ENCODE measurements at places on chromosomes 1 and 21.

DNA sequence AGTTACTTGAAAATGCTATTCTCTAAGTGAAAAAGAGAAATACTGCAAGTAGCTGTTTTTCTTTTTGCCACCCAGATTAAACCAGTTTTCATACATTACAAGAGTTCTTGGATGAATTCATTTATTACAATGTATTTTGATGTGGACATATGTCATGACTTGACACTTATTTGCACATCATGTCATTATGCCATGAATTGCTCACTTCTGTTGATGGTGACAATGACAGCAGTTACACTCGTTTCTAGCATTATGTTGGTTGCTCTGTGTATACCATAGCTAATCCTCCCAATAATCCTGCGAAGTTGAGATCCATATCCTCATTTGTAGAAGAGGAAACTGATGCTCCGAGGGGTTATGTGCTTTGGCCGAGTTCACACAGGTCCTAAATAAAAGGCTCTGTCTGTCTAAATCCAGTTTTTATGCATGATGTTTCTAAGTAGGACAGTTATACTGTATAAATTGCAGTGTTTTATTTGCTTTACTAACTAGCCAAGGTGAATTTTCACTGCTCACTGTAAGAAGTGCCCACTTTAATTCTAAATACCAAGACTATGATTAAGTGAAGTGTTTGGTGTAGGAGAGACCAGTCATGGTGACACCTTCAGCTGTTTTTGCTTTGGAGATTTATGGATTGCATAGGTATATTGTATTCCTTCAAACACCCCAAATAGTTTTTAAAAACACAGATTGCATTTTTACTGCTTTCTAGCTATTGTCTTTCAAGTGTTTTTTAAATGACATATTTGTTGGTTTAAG is 56.7 kb downstream of the PRDM2 start:
- no peak for DNase-seq

DNA sequence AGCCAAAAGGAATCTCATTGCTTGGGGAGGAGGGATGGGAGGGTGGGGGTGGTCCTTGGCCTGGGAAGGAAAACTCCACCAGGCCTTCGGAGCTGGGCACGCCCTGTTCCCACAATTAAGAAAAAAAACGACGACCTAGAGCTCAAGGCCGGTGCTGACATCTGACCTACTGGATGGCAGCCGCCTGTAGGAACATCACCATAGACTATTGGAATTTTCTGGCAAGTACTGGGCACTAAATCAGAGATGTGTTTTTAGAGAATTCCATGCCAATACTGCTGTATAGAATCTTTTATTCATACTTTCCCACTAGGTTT is 729 bp downstream of the NADK start:
- peak; percentile 91 for DNase-seq

- no peak for DNase-seq
Observed at GRCh38 chr1:100511058-100511457, 26.9 kb upstream of the GPR88 start.

GRCh38 chr1:57590978-57591377 is 167.1 kb upstream of the DAB1 start:
- no peak for DNase-seq

DNA sequence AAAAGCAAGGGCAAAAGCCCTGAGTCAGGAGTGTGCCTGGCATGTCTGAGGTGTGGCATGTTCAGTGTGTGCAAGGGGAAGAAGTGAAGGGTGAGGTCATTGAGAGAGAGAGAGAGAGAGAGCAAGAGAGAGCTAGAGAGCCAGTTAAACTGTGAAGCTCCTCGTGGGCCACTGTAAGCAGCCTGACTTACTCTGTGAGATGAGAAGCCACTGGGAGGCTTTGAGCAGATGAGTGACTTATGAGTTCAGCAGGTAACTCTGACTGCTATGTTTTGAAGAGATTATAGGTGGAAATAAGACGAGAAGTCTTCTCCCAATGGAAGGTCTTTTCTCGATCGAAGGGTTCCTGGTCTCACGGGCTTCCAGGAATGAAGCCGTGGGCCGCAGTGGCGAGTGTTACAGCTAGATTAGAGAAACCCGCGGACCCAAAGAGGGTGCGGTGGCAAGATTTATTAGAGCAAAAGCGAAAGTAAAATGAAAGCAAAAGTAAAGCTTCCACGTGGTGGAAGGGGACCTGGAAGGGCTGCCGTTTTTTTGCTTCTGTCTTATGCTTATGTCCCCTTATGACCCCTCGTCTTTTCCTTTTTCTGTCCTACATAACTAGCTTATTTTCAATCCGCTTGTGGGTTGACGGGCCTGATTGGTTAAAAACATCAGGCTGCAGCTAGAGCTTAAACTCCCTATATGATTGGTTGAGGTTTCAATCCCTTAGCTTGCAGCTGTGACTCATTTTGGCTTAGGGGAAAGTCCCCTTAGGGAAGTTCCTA is 323.1 kb upstream of the FAM78B start:
- no peak for DNase-seq

DNA sequence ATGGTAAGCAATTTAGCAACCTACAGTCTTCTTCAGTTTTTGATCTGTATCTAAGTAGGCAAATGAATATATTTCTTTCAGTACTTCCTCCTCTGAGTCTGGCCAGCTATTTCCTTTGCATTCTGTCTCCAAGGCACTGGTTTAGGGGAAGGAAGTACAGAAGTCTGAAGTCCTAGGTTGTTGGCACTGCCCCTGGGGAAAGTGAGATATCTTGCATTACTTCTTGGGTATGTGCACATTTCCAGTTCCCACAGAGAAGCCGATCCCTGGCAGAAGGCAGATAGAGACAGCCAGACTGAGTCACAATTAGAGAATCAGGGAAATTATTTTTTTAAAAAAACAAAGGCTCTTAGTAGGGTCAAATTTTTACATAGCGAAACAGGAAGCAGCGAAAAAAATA is 98.8 kb downstream of the RASAL2 start:
- DNase-seq = peak; percentile 82

- no peak for DNase-seq
Observed at GRCh38 chr1:87799451-87799850, 470.8 kb downstream of the LMO4 start.

DNA sequence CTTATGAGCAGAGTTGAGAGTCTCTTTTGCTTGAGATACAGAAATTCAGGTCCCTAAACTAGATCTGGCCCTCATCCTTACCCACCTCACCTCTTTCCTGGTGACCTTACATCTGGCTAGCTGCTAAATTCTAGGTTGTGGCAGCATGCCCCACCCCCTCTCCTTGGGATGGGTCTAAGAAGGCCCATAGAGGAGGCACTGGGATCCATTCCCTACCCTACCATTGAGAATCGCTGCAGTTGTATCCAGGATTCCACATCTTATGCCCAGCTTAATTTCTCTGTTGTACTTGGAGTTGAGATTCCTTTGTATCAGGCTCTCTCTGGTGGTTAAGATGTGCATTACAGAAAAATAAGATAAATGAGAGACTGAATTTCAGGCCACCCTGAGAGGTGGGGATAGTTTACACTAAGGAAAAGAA is 9.5 kb upstream of the TMEM39B start:
- peak; percentile 66 for DNase-seq
